NCI-H2029 (cell line): ENCODE measurements at places on chromosomes 4 and X.
A peak's percentile ranks its signal among the peaks of the same experiment; 100 is the strongest.

DNA sequence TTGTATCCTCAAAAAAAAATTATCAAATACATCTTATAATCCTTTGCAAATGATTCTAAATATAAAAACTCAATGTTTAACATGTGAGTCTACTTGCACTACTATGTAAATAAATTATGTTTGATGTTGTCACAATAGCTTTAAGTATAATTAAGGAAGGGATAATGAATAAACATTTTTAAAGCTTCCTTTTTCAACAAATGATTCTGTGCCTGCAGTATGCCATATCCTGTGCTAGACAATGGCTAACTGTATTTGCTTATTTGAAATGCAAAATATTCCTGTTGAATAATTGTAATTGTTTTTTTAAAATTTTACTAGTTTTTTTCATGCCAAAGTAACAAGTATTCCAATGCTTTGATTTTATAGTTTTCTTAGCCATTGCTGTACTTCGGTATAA lies 59.0 kb upstream of the NDUFC1 start:
- DNase-seq, result no peak

DNA sequence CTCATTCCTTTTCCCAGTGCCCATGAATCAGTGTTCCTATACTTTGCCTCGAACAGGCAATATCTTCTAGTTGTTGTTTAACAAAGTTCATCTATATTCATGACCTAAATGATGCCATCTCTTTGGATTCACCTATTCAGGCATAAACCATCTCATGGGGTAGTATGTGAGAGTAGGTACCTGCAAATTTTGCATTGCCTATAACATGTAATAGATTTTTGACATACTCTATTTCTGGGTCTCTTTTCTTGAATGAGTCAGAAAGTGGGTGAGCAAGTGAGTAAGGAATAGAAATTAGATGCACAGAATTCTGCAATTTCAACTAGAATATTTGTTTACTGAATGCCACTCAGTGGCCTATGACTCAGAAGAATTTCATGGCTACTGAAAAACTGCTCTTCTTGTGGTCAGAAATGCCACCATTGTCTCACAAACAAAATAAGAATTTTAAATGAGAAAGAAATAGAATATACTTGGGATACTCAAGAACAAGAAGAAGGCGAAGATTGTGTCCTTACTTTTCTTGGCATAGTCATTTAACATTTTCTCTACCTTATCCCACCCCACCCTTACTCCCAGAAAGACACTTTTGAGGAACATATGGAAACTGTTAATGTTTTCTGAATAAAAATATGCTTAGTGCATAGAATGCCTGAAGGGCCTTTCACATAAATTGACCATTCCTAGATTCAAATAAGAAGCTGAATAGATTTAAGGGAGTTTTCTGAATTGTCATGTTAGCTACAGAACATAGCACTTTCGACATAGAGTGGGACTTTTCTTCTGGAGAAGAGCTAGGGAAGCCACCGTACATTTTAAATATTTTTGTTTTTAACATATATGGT lies 86.8 kb downstream of the HHIP start:
- DNase-seq, result no peak

GRCh38 chrX:13473442-13474163 lies 95.8 kb upstream of the EGFL6 start:
- no peak for DNase-seq

DNA sequence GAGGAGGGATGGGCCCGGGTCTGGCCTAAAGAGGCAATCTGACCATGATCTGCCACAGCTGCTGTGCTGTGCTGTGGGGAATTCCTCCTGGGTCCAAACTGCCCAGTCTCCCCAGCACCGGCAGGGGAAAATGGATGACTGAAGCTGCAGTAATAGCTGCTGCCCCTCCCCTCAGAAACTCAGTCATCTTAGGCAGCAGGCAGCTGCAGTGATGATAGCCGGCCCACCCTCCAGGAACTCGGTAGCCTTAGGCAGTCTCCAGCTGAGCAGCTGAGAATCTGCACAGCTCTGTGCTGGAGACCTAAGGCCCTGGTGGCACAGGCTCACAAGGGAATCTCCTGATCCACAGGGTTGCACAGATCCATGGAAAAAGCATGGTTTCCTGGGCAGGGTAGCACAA lies 113.4 kb upstream of the USP38 start:
- DNase-seq, result no peak

GRCh38 chr4:100360211-100360610 lies 157.6 kb downstream of the EMCN start:
- no peak for DNase-seq

DNA sequence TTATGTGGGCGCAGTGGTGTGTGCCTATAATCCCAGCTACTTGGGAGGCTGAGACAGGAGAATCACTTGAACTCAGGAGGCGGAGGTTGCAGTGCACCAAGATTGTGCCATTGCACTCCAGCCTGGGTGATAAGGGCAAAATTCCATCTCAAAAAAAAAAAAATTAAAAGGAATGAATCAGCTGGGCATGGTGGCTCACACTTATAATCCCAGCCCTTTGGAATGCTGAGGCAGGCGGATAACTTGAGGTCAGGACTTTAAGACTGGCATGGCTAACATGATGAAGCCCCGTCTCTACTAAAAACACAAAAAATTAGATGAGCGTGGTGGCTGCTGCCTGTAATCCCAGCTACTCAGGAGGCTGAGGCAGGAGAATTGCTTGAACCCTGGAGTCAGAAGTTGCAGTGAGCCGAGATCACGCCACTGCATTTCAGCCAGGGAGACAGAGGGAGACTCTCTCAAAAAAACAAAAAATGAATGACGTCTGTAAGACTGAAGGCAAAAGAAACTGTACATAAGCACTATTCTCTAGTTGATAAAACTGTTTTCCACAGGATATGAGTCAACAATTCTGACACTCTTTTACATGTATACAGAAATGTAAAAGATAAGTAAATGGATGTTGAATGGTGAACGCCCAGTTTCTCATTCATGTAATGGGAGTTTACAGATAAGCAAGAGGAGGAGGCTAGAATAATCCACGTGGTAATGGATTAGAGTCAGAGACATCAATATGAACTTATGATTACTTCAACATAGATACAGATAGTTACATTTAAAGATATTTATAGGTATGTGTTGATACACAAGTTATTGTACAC lies 22.2 kb downstream of the CENPC start:
- no peak for DNase-seq

DNA sequence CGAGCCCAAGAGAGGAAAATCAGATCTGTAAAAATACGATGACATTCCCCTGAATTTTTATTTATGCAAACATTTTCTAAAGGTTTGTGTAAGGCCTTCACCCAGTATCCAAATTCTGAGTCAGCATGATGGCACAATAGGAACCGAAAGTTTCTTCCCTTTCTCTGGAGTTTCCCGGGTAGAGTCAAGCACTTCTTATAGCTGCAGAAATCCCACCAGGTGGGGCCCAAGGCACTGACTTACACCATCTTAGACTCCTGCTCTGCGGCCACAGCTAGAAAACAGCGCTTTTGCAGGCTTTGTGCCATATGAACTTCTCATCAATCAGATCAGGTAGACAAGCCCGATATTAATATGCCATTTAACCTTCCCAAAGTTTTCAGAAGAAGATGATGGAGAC lies 13.4 kb downstream of the LEF1 start:
- DNase-seq, result no peak

- DNase-seq, result no peak
These were observed 7.3 kb downstream of the RBBP7 start for GRCh38 chrX:16862829-16863228.

- no peak for DNase-seq
These were observed 1540.5 kb downstream of the C4orf33 start for GRCh38 chr4:130636486-130636885.

DNA sequence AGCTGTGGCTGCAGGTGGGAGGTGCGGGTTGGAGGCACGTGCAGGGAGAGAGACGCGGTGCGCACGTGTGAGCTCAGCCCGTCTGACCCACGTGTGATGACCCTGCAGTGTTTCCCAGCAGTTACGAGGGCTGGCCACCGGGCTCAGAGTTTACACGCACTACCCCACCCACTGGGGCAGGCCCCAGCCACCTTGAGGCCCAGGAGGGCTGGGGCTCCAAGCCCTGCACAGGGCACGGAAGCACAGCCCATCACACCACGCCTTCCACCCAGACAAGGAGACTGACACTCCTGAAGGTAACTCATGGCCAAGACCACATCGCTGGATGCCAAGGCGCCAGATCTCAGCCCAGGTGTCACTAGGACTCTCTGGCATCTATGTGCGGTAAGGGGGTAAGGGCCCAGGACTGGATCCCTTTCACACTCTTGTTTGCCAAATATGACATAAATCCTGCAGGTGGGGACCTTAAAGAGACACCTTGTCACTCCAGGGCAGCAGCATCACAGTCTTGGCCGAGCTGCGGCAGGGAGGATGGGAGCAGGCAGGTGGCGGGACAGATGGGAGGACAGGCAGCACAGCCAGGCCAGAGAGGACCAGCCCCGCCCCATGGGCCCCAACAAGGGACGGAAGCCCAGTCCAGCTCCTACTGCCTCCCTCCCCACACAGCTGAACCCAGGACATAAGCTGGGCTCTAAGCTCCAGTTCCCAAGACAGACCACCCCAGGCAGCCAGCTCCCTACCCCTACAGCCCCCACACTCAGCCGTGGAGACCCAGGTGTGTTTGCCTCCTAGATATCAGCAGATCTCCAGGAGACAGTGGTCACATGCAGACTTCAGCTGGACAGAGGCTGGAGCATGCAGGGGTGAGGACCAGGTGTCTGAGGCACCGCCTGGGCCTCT lies 56.8 kb downstream of the ZFYVE28 start:
- DNase-seq, result no peak

DNA sequence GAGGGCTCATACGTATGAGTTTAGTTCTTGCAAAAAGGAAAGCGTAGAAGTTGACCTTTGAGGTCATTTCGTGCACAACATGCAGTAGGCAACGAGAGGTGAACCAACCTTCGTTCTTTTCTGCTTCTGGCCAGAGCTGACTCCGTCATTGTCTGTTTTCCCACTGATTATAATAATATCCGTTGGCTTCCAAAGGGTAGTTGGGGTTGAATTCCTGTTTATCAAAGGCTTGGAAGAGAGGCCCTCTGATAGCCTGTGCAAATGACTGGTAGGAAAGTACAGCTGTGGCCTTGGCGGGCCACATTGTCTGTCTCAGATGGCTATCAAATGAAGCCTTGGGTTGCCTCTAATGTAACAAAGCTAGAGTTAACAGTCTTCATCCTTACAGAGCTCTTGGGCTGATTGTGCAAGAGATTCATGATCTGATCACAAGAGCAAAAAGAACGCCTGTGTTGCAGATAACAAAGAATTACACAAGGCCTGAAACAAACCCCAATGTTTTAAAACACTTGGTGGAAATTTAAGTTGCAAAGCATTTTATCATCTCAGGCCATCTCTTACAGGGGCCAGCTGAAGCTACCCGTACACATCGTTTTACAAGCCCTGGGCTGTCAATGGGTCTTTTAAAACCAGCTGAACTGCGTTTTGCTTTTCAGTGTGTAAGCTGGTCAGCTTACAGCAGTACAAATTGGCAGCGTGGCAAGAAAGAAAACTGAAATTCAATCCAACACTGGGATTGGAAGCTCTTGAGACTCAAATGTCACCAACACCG lies 46.1 kb upstream of the FAM9C start:
- no peak for DNase-seq

DNA sequence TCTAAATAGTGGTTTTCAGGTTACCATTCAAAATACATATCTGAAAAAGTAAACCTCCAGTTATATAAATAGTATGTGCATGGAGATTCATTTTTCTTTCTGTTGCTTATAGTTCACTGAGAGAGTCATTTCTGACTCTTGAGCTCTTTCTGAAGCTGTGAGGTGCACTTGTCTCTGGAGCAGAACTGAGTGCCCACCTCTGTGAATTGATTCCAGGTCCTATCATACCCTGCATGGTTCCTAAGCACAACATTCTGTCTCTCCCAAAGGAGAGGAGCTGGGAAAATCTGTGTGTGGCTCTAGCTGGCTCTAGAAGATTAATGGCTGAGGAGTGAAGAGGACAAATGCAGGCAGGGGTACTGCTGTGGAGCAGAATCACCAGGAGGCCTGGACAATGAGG lies 161.6 kb upstream of the HCCS start:
- peak; percentile 14 for DNase-seq
